NCI-H510A treated with DMSO at 0.1 percent for 48 hours (cell line): ENCODE measurements at places on chromosomes 2 and 18.

DNA sequence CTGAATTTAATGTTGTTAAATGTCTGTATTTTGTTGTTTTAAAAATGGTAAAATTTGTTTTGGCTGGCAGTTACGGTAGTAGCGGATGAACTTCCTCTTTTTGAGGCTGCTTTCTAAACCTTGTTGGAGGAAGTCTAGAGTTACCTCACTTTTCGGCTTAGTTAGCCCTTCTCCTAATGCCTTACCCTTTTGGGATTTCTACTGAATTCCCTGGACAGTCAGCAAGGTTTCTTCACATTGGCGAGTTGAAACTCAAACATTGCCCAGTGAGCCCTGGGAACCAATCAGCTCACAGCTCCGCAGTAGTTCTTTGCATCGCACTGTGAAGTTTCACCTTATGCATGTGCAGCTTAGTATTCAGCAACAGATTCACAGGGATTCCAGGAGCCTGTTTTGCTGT, 55.2 kb downstream of the TMEM247 start:
- no peak for DNase-seq

- DNase-seq, result peak; percentile 75
These were observed 7.4 kb upstream of the ANKRD62 start for GRCh38 chr18:12086249-12086648.

- no peak for DNase-seq
These were observed 239.3 kb upstream of the SP5 start for GRCh38 chr2:170475878-170476277.

GRCh38 chr18:11034884-11035283, 114.5 kb downstream of the PIEZO2 start:
- DNase-seq, result no peak

DNA sequence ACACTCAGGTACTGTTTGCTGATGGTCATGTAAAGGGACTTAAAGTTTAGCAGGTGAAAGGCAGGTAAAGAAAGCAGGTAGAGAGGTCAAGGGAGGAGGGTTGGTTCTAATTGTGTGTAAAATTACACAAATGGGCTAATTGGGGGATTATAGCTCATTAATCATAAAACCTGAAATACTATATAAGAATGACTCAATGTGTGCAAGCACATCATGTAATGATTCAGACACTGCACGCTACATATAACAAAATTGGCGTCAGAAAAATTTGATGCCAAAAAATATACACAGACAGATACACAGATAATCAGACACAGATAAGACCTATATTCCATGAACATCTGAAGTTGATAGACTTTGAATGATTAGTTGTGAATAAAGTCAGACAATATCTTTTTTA, 120.7 kb upstream of the LMAN1 start:
- no peak for DNase-seq

DNA sequence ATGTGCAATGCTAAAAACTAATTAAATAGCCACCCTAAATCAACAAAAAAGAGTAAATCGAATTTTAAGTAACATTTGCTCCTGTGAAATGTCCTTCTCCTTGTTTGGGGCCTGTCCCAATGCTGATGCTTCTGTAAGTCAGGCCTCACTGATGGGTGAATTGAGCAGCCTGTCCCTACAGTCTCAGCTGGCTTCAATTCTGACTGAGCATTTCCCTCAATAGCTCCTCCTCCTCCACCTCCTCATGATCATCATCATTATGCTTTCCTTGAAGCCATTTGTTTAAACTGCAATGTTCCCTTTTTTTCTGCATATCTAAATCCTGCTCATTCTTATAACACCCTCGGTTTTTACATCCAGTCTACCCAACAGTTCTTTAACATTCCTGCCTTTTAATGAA, 137.2 kb upstream of the CELF4 start:
- DNase-seq, result no peak

GRCh38 chr2:20994130-20994529, 49.7 kb downstream of the APOB start:
- DNase-seq, result no peak
